ENCODE measurements at places on chromosomes 4 and X.

GRCh38 chrX:96579252-96579651 is 105.4 kb upstream of the DIAPH2 start:
- no peak for DNase-seq

GRCh38 chr4:139241086-139241783 is 38.8 kb downstream of the MGARP start:
- DNase-seq, result no peak

GRCh38 chrX:30666094-30666493 is 12.9 kb downstream of the GK start:
- DNase-seq, result no peak

DNA sequence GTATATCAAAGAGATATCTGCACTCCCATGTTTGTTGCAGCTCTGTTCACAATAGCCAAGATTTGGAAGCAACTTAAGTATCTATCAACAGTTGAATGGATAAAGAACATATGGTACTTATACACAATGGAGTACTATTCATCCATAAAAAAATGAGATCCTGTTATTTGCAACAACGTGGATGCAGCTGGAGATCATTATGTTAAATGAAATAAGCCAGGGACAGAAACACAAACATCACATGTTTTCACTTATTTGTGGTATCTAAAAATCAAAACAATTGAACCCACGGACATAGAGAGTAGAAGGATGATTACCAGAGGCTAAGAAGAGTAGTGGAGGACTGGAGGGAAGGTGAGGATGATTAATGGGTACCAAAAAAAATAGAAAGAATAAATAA is 14.2 kb downstream of the IQCM start:
- DNase-seq, result no peak

- DNase-seq, result no peak
These were observed 372.6 kb upstream of the TECRL start for GRCh38 chr4:64781737-64782326.

DNA sequence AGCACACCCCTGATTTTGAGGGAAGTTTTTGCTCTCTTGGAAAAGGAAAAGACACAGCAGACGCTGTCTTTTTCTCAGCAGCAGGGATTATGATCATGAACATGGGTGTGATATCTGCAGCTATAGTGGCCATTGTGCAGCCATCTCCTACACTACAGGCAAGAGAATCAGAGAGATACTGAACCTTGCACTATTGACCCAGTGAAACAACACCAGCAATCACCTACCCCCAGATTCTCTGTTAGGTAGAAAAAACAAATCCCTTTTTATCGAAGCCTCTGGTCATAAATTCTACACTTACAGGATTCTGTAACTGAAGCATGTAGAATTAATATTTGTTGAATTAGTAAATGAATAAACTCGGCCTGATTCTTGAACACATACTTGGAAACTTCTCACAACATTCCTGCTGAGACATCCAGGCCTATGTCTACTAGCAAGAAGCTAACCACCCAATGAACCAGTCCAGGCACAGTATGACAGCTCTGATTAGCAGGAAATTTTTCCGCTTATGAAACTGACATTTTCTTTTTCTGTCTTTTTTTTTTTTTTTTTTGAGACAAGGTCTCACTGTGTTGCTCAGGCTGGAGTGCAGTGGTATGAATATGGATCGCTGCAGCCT is 5.0 kb upstream of the AFAP1 start:
- DNase-seq, result no peak

- DNase-seq, result no peak
These were observed 245.8 kb upstream of the DIAPH2 start for GRCh38 chrX:96438803-96439202.

DNA sequence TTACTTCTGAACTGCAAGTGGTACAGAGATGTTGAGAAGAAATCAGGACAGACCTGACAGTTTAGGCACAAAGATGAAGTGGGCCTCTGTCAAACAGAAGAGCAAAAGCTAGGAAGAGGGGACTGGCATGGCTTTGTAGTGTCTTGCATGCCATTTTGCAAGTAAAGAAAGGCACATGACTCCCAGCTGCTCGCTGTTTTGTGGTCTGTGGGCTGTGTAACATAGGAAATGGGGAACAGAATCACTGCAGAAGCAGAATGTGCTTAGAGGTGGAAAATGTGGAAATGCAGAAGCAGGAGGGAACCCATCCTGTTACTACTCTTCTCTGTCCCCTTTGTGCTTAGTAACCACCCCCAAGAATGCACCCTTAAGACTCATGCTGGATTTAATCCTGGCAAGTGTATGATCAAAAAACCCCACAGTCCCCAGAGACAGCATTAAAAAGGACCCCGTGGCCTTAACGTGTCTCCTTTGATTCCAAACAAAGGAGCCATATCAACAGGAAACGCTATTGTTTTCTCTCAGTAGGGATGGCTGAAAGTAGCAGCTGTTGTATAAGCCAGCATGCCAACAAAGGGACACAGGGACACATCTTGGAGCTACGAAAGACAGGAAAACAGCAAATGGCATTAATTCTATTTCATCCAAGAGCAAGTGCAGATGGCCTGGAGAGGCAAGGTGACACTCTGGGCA is 177.6 kb upstream of the GLRA2 start:
- no peak for DNase-seq

GRCh38 chr4:86975927-86976326 is 41.1 kb downstream of the AFF1 start:
- no peak for DNase-seq

DNA sequence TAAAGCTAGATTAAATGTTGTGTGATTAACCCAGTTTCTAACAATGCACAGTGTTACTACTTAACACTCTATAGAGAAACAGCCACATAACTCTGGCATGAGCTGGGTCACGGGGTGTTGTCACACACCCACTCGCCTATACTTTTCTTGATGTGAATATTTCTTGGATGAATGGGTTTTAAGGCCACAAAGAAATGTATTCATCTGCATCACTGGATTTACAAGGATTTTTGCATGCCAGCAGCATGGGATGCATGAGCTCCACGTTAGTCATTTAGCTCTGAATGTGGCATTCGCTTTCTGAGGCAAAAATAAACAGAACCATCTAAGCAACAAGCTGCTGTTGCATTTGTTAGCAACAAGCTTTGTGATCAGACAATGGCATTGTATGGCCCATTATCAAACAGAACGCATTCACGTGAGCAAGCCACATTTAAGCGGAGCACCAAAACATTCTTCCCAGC is 89.7 kb downstream of the LRP2BP start:
- peak; percentile 97 for DNase-seq

DNA sequence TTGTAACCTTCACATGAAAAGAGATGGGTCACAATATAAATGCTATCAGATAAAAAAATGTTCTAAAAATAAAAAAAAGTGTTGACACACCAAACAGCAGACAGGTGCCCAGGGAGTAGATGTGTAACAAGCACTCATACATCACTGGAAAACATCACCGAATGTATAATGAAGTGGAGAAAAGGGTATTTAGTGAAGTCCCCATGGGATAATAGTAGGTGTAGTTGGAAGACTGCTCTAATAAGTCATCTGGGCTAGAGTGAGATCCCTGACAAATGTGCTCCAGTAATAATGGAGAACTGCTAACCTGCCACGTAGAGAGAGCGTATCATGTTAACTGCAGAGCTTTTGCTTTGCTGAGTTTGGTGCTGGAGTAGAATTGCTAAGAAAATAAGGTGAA is 152.0 kb downstream of the GRIA2 start:
- no peak for DNase-seq

DNA sequence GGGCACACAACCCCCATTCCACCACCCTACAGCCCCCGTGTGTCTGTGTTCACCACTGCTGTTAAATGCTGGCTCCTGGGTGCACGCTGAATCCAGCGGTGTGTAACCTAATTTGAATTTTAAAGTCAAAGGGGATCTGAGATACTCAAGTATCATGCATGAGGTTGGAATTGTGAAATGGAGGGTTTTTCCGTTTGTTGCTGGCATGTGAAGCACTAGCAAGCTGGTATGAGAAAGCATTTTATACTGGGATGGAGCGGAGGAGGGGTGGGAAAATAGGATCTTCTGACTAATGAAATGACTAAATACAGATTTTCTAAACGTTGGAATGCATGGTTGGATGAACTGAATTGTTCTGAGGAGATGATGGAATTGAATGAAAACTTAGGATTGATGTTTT is 36.9 kb upstream of the FAT1 start:
- DNase-seq, result no peak

DNA sequence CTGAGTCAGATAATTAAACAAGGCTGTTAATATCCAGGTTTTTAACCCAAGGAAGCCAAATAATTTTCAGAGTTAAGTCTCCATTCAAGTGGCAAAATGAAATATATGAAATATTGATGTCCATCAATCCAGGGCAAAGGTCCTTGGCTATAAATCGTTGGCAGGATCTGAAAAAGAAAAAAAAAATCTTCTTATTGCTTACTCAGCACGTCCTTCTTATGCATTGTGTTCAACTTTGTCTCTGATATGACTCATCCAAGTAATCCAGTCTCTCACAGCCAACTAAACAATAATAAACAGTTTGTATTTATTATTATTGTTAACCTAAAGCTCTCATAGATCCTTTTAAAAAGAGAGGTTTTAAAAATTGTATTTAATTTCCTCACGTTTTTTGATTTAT is 851.2 kb downstream of the ADGRL3 start:
- no peak for DNase-seq

- DNase-seq, result no peak
These were observed 325.7 kb downstream of the TLL1 start for GRCh38 chr4:166198516-166199310.

GRCh38 chr4:172726001-172726423 is 442.6 kb upstream of the GALNT7 start:
- no peak for DNase-seq

DNA sequence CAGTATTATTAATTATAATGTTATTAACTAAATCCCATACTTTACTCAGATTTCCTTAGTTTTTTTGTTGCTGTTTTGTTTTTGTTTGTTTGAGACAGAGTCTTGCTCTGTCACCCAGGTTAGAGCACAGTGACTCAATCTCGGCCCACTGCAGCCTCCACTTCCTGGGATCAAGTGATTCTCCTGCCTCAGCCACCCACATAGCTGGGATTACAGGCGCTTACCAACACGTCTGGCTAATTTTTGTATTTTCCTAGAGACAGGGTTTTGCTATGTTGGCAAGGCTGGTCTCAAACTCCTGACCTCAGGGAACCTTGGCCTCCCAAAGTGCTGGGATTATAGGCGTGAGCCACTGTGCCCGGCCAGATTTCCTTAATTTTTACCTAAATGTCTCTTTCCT is 72.2 kb downstream of the ANAPC4 start:
- no peak for DNase-seq

DNA sequence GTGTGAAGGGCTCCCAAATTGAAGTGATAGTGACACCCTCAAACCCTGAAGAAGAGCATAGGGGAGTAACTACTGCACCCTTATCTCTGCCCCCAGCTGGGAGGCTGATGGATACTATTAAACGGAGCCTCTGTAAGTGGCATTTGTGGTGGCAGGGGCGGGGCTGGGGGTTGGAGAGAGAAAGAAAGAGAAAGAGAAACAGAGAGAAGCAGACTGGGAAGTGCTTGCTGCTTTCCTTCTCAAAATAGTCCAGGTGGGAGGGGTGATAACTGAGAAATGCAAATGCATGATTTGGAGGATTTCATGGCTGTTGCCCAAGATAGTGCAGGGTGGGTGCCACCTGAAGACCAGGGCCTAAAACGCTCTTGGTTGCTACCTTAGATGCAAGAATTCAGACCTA is 253.5 kb upstream of the GATB start:
- DNase-seq, result no peak
